ENCODE measurements at places on chromosomes 4 and X.

DNA sequence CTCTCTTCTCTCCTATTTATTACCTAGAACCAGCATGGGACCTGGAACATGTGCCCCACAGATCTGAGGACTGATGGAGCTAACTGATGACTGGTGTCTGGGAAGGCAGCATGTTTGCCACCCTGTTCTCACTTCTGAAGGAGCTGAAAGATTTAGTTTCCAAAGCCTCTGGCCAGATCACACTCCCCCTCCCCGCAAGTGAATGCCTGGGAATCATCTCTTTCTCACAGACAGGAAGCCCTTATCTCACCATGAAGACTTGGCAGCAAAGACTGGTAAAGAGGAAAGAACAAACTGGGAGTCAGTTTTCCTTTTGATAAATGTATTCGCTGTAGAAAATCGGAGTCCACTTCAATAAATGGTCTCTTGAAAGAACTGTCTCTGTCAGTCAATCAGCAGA, 21.0 kb upstream of the PCYT1B start:
- no peak for DNase-seq

DNA sequence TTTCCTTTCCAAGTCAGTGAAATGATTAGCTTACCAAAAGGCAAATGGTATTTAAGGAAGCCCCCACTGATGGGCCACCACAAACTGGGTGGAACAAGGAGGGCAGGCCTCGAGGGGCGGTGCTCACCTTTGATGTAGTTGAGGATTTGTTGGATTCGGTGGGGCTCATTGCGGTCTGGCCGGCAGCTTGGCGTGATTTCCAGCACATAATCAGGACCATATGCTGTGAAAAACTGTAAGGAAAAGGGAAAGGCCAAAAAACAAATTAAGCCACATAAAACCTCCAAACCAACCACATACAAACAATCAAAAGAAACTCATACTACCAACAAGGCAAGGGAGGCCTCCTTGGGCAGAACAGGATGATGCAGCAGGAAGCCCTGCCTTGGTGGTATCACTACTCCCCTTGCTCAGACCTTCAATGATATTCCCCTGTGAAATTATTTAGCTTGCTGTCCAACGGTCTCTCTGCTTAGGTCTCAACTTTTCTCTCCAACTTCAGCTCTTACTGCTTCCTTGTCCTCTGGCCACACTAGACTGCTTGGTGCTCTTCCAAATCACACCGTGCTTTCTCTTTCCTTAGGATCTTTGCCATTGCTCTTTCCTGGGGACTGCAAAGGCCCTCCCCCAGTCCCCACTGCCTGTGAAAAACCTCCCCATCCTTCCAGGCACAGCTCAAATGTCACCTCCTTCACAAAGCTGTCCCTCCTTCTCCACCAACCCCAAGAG, 46.1 kb upstream of the CITED1 start:
- no peak for DNase-seq

- DNase-seq: peak; percentile 37
Observed at GRCh38 chrX:100687128-100687527, 43.1 kb downstream of the SRPX2 start.

GRCh38 chr4:72505314-72505744, 63.7 kb downstream of the ADAMTS3 start:
- DNase-seq: no peak

DNA sequence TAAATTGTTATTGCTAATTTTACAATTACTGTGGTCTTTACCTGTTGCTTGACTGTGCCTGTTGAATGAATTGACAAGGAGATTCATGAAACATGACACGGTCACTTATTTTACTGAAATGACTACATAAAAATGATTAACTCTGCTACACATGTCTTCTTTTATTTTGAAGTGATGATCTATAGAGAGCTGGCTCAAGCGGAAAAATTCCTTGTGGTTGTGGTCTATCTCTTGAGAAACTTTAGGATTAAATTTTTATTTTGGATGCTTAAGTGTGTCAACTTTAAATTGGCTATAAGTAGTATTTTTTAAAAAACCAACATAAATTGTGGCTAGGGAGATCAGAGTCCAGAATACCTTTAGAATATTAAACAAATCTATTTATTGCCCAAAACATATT, 131.8 kb upstream of the PITX2 start:
- DNase-seq: no peak

DNA sequence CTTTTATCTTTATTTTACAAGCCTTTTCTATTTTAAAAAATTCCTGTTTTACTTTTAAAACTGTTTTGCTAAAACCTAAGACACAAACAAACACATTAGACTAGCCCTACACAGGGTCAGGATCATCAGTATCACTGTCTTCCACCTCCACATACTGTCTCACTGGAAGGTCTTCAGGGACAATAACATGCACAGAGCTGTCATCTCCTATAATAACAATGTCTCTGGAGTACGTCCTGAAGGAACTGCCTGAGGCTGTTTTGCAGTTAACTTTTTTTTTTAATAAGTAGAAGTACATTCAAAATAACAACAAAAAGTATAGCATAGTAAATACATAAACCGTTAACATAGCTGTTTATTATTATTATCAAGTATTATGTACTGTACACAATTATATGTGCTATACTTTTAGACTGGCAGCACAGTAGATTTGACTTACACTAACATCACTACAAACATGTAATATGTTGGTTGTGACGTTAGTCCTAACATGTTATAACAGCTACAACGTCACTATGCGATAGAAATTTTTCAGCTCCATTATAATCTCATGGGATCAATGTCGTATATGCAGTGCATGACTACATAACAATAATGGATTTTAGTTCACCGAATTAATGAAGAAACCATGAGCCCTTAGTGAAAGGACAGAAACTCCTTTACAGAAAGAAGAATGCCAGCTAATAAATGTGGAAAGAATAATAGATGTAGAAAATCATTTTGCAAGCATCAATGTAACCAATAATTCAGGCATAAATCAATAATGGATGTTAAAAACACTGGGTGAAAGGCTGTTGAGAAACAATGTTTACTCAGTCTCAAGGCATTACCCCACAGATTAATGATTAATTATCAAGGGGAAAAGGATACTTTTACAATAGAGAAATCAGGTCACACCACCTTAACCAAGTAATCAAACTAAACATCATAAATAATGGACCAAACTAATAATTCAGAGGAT, 49.2 kb downstream of the FBXW7 start:
- no peak for DNase-seq

- no peak for DNase-seq
Observed at GRCh38 chr4:168811786-168812651, 198.0 kb downstream of the CBR4 start.

- peak; percentile 27 for DNase-seq
Observed at GRCh38 chrX:132488180-132488705, 595 bp downstream of the MBNL3 start.

- no peak for DNase-seq
Observed at GRCh38 chrX:45697591-45697990, 496.9 kb upstream of the DIPK2B start.

GRCh38 chr4:112358952-112359749, 62.0 kb downstream of the ALPK1 start:
- no peak for DNase-seq

Data from stimulated activated CD8-positive, alpha-beta memory T cell treated with anti-CD3 and anti-CD28 coated beads, Interleukin-4, amount 100 ng/mL, for 48 hours (primary cell).